ENCODE measurements at places on chromosomes 13 and 19.

DNA sequence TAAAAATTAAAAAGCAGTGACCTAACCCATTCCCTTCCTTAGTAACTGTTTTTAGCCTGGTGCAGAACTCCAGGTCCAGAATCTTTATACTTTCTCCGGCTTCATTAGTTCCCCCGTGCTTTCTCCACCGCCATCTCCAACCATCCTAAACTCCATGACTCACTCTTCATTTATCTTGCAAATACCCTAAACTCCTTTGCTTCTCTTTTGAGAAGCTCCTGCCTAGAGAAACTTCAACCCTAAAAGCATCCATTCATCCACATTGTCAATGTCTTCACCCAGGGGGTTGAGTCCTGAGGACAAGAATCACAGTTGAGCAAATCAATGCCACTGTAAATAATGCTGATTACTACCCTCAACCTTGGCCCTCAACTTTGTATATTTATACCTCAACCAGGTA is 17.1 kb upstream of the GARRE1 start:
- no peak for DNase-seq

GRCh38 chr13:39407138-39407537 is 195.9 kb downstream of the LHFPL6 start:
- DNase-seq: no peak

GRCh38 chr19:41599175-41599966 is 23.4 kb downstream of the CEACAM21 start:
- DNase-seq: no peak

DNA sequence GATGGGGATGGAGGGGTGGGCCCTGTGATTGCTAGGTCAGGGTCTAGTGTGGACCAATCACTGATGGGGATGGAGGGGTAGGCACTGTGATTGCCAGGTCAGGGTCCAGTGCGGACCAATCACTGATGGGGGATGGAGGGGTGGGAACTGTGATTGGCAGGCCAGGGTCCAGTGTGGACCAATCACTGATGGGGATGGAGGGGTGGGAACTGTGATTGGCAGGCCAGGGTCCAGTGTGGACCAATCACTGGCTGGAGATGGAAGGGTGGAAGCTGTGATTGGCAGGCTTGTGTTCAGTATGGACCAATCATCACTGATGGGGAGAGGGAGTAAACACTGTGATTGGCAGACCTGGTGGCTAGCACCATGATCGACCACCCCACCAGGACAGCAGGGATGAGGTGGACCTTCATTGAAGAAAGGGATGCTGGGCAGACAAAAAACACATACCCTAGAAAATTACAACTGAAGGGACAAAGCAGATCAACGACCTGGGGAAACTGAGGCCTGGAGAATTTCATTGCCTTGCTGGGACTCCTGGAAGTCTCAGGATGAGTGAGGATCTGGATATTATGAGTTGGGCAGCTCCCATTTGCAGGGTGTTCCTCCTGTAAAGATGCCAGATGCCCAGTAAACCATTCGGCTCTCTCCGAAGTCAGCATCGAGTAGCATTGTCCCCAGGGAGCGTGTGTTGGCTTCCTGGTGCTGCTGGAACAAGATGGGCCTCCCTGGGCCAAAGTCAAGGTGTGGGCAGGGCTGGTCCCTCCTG is 15.5 kb downstream of the TMPRSS9 start:
- no peak for DNase-seq

DNA sequence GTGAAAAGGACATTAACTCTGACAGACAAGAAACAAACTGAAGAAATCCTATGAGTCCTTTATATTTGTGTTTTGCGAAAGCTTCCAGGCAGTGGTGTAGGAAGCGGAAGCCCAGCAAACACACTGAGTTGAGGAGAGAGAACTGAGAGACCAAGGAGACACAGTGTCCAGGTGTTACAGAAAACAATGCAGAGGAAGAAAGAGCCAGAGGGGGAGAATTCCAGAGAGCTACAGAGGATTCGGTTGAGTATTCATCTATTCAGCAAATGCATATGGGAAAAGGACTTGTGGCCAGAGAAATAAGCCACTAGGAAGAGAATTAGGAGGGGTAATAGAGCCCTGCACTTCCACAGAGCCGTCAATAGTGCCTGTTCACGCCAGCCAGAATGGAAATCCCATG is 183.5 kb downstream of the LIG4 start:
- DNase-seq: no peak

DNA sequence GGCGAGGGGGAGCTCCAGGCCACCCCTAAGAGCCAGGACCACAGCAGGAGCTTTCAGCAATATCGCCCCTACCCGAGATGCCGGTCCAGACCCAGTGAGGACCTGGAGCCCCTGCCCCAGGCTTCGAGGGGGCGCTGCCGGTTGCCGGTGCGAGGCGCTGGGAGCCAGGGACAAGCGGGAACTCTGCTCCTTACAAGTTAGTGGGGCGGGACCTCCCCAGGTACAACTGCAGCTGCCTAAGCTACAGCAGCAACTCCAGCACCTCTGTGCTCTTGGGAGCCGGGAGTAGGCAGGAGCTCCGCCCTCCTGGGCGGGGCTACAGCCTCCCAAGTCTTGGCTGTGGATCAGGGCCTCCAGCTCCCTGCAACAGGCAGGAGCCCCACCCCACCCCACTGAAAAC is 15.2 kb upstream of the TSC22D1 start:
- peak; percentile 26 for DNase-seq

- no peak for DNase-seq
Observed at GRCh38 chr19:30674656-30675055, 302.5 kb downstream of the ZNF536 start.

GRCh38 chr19:28196101-28196500 is 1016.9 kb downstream of the UQCRFS1 start:
- DNase-seq: no peak

GRCh38 chr13:98707281-98707999 is 45.0 kb downstream of the SLC15A1 start:
- no peak for DNase-seq

DNA sequence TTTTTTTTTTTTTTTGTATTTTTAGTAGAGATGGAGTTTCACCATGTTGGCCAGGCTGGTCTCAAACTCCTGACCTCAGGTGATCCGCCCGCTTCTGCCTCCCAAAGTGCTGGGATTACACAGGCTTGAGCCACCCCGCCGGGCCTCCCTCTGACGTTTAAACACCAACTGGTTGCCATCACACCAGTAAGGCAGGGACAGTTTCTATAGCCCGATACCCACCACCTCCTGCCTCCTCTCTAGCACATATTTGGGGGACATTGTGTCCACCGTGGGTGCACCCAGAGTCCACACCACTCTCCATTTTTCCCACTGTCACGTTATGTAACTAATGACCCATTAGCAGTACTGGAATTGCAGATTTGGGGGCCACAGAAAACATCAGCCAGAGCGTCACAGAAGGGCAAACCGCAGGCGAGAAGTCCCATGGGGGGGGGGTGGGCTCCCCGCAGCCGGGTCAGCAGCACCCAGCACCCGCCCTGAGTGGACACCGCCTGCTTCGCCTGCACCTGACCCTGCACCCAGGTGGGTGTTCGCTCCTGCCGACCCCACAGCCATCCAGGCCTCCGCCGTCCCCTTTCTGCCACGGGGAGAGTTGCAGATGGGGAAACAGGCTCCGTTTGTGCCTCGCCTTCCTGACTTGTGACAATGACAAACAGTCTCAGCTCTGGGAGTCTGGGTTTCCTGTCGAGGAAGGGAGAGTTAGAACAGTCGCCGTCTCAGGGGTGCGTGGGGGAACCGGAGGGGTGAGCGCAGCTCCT is 3.6 kb downstream of the ONECUT3 start:
- peak; percentile 13 for DNase-seq

GRCh38 chr19:21519488-21519887 is 14.1 kb downstream of the ZNF429 start:
- no peak for DNase-seq

- peak; percentile 45 for DNase-seq
Observed at GRCh38 chr13:51066091-51066831, 44.8 kb downstream of the C13orf42 start.

All from hematopoietic multipotent progenitor cell treated with erythropoietin and hydrocortisone succinate and interleukin-3 and kit ligand, for 8 days (in vitro differentiated cells).